ENCODE measurements at places on chromosomes 7 and 10.

DNA sequence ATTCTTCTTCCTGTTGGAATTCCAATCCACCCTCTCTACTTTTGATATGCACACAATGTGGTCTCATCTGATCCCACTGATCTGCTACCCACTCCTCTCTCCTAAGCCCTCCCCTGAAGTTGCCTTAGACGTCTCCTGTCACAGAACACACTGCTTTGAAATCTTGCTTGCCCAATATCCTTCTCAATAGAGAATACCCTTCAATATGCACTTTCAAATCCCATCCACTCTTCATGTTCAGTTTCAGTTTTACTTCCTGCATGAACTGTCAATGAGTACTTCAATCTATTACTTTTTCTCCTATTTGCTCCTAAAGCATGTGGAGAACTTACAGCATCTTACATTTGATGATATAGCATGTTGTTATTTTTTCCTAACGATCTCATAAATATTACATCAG is 93.5 kb downstream of the UPF2 start:
- DNase-seq: no peak

GRCh38 chr7:53744403-53744760 is 708.9 kb downstream of the POM121L12 start:
- DNase-seq: no peak

DNA sequence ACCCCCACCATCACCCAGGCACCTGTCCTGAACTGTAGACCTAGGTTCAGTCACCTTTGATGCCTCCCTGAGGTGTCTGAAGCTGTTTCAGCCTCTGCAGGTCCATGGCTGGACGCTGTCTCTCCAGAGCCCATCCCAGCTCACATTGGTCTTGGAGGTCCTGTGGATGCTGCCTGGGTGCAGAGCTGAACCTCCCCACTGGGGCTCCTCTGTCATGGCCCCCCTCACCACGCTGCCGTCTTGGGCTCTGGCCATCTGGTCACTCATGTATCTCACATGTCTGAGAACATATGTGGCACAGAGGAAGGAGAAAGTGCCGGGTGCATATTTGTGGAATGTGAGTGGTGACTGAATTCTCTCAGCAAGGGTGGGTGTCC is 108.9 kb downstream of the NKX6-2 start:
- DNase-seq: peak; percentile 6

DNA sequence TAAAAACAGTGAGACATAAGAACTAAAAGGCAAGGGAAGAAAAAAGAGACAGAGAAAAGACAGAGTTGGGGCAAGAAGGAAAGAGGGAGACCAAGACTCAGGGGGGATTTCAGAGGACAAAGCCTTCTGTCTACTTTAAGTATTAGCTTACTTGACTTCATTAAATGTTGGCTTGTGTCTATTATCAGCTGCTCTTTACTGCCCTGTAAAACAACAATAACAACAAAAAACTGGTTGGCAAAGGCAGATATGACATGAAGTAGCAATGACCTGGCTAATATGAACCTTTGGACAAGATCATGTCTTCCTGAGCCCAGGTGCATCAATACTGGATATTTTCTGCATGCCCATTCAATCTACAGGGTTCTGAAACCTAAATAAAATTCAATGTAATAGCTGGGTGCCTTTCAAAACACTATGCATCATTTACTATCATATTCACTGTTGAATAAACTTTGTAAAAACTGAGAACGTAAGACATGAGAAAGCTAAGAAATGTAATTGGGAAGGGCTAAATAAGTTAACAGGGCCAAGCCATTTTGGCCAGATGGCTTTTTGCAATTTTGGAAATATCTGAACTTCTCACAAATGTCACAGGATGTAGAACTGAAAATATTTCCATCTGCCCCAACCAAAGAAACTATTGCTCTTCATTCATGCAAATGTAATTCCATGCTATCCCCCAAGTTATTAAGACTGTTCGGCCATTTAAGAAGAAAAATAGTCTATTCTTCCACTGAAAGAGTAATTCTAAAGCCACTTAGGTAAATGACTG is 49.4 kb downstream of the LRRN3 start:
- DNase-seq: no peak

- DNase-seq: no peak
Observed at GRCh38 chr10:27997865-27998177, 1.1 kb downstream of the ODAD2 start.
